ENCODE measurements at places on chromosomes 2 and 18. TPM values are rescaled to one million over a fixed set of nuclear protein-coding genes. Genes with fewer than 3 reads are reported as not detected.

The INPP5D gene
- total RNA-seq = 4.3 TPM

The IL1R2 gene
- total RNA-seq = 0.18 TPM

- no peak for DNase-seq
Observed at GRCh38 chr2:182592691-182593393, 123.2 kb upstream of the DNAJC10 start.

DNA sequence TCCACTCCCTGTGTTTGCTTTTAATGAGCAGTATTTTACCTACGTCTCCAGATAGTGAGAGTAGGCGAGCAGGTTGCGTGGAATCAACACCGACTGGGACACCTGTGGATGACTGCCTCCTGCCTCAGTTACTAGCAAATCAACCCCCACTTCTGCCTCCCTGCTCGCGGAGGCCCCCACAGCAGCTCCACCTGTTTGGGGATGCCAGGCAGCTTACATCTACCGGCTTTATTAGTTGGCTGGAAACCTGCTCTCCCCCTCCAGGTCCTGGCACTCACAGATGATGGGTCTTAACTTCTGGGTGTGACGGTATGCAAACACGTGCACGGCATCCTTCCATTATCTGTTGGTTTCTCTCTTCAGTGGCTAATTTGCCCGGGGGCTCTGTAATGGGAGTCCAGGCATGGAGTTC lies 164.4 kb upstream of the SESTD1 start:
- no peak for DNase-seq

DNA sequence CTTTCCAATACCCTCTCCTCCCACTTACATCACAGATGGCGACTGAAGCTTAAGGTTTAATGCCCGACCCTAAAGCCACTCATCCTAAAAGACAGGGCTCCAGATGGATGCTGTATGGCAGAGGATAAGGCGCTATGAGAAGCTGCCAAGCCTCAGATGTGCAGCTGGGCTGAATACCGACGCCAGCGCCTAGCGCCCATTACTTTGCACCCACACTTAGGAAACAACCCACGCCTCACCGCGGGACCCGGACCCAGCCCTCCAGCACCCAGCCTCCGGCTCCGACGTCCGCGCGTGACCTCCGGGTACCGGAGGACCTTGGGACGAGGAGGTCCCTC lies 335 bp downstream of the TRAK2 start:
- DNase-seq = peak; percentile 65

DNA sequence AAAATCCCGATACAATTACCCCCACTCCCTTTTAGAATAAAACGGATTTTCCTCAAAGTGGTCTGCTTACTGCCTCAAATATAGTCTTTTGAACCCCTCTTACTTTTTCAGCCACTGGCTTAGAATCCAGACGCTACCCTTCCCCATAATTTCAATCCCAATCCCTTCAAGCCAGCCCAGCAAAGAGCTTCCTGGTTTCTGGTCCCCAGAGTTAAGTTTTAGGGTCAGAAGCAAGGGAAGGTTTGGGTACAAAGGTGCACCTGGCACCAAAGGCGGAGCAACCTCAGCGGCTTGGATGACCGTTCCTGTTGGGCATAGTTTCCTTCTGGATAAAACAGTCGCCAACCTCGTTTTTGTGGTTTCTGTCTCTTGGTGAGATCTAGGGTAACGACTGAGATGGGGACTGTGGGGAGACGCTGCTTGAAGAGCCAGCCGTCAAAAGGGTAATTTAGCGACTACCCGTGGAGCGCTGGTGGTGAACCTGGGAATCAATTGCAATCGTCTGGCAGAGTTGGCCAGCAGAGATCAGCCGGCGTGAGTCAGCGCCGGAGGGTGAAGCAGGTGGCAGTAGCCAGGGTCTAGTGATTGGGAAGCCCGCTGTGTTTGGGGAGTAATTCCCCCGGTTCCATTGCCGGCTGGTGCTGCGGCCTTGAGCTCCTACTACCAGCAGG lies 1.6 kb downstream of the FEV start:
- no peak for DNase-seq

DNA sequence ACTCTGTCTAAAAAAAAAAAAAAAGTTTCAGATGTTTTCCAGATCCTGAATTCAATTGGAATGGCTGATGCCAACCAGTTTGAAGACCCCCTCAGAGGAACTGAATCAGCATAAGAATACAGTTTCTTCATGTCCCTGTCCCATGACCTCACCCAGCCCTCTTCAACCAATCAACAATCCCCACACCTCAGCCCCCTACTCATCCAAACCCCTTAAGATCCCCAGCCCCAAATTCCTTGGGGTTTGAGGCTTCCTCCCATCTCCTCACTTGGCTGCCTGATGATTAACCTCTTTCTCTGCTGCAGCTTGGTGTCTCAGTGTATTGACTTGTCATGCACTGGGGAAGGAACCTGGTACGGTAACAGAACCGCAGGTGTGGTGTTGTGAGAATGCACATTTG lies 97.6 kb upstream of the CABLES1 start:
- no peak for DNase-seq

- no peak for DNase-seq
Observed at GRCh38 chr2:174124181-174124580, 124.2 kb downstream of the OLA1 start.
